ENCODE measurements at places on chromosomes 12 and 14. TPM values are rescaled to one million over a fixed set of nuclear protein-coding genes. Genes with fewer than 3 reads are reported as not detected.

CCDC38 gene
- not detected for total RNA-seq

IGF1 gene
- total RNA-seq = 0.66 TPM

GRCh38 chr14:67934087-67934486 is 114.5 kb downstream of the RAD51B start:
- DNase-seq = peak; percentile 79
- H3K27ac ChIP-seq = peak overlapping the region; percentile 1
- no peaks in the 10 kb centered on the region for H3K36me3 ChIP-seq
- peak overlapping the region; percentile 3 for H3K4me3 ChIP-seq
- peaks cover 8% of the 10 kb centered on the region for H3K4me1 ChIP-seq

DNA sequence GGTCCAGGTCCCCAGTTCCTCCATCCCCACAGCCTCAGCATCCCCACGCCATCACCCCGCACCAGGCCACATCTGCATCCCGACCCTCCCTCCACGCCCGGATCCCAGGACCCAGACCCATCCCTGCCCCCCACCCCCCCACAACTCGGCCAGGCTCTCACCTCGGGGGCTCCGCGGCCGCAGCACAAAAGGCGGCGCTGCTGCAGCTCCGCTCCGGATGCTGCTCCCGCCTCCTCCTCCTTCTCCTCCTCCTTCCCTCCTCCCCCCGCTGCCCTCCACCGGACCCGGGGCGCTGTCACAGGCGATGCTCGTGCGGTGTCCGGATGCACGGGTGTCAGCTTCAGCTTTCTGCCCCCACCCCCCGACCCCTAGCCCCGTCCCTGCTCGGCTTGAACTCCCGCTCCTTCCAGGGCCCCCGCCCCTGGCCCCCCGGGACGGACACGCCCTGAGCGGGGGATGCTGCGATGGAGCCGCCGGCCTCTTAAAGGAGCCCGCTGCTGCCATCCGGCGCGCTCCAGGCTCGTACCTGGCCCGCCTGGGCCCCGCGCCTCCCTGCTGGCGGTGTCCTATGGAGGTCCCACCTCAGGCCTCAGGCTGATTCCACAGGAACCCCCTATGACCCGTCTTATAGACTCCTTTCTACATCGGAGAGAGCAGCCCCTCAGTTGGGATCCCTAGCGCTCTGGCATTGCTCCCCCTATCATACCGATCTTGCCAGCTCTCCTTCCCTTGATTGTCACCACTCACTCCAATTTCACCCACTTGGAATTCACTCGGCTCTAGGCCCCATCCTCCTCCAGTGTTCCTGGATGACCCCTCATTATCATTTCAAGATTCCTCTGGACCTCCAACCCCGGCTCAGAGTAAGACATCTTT is at the start of gene MAP3K12:
MAP3K12 (minus strand) TSS at position 193 of the 876 bp plus-strand sequence. CDS start 12,067 bp downstream, outside the sequence.
- H3K4me3 ChIP-seq = peak within 1 kb of the TSS; percentile 89
- peaks cover 59% of the 10 kb centered on the region for H3K4me1 ChIP-seq
- DNase-seq = peak; percentile 44
- H3K27ac ChIP-seq = peak within 1 kb of the TSS; percentile 91
- no peaks in the 10 kb centered on the region for H3K27me3 ChIP-seq

- H3K27ac ChIP-seq = no peak overlapping the region
- peaks cover 1% of the 10 kb centered on the region for H3K27me3 ChIP-seq
- H3K4me3 ChIP-seq = no peak overlapping the region
- H3K36me3 ChIP-seq = 0 out of 2 replicates have a peak, but pooled peaks cover 5% of the 10 kb centered on the region
These were observed 21.6 kb downstream of the TGFB3 start for GRCh38 chr14:75960231-75960630.
